Thymus (tissue), 14 donors: ENCODE measurements at places on chromosomes 16 and 17.
A peak's percentile ranks its signal among the peaks of the same experiment; 100 is the strongest.

- no peak for DNase-seq
Measured at GRCh38 chr17:77475016-77475976, 334.5 kb downstream of the SEC14L1 start.

GRCh38 chr16:1789643-1790045, 3.9 kb downstream of the IGFALS start:
- no peak for DNase-seq

GRCh38 chr16:2230376-2230775, 5.9 kb upstream of the DNASE1L2 start:
- DNase-seq = no peak

DNA sequence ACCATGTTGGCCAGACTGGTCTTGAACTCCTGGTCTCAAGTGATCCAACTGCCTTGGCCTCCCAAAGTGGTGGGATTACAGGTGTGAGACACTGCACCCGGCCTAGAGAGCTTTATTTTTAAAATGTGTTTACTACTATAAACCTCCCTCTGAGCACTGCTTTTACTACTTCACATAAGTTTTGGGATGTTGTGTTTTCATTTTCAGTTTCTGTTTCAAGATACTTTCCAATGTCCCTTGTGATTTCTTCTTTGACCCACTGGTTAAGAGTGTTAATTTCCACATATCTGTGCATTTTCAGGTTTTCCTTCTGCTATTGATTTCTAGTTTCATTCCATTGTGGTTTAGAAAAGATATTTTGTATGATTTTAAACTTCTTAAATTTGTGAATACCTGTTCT, 74.4 kb downstream of the NETO2 start:
- DNase-seq = no peak

DNA sequence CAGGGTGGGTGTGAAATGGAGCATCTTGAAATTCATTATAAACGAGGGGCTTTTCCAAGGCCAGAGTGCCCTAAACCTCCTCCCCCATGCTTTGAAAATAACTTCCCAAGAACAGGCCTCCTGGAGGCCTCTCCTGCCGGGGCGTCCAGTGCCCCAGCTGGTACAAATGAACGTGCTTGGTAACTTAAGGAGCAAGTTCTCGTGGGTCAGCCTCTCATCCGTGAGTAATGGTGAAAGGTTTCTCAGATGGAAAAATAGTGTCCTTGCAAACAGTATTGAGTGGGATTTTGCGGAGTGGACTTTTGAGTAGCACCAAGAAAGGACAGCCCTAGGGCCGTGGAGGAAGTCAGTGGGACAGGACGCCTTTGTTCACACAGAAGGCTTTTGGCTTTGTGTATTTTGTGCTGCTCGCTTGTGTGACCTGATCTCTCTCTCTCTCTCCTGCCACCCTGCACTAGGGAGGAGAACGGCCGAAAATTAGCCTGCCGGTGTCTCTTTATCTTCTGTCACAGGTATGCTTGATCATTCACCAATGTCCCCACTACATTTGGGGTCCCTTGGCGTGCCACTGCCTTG, 34.6 kb downstream of the CLEC16A start:
- no peak for DNase-seq

DNA sequence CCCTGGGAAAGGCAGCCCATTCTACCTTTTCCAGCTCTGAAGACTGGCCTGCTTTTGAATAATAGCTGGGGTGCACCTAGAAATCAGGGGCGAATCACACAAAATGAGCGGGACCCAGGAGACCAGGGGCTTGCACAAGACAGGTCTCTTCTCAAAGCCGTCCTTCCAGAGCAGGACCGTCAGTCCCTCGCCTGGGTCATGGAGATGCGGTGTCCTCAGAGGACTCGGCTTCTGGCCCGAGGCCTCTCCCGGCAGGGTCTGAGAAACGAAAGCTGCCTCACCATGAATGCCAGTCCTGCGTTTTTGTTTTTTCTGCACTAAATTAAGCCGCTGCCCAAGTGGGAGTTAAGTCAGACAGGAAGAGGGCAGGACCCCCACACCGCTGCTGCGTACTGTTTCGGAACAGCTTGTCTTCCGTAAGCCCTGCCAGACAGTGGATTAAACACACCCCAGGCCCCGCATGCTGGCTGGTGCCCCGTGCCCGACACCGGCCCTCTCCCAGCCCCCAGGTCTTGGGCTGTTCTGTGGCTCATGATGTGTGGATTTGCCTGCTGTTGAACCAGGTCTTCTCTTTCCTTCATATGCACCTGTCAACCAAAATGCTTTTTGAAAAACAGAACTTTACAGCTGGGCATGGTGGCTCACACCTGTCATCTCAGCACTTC, 142.1 kb upstream of the RPH3AL start:
- DNase-seq = no peak

DNA sequence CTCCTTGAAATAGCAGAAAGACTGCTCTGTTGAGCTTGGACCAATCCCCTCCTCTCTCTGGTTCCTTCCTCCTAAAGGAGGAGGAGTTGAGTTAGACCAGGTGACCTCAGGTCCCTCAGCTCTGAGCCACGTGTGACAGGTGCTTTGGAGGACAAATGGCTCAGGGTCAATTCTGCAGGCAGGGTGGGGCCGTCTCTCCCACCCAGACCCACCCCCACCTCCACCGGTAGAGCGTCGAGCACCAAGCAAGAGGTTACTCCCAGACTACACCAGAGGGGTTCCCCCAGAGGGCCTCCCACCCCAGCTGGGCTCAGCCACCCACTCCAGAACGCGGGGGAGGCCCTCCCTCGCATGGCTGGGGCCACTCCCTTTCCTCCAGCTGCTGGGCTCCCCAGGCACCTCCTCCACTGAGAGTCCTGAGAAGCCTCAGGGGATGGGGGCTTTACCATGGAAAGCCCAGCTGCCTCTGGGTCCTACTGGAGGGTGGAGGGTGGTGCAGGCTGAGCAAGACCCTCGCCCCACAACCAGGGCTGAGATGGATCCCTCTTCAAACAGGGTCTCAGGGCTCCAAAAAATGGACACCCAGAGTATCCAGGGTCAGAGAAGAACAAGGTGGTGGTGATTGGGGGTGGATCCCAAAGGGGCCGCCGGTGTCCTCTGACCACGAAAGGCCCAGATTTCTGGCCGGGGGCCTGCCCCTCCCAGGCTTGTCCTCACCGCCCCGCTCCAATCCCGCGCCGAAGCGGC, 7.6 kb downstream of the MYO1C start:
- DNase-seq = no peak

GRCh38 chr16:69393898-69394849, 8.4 kb upstream of the TERF2 start:
- DNase-seq = no peak

GRCh38 chr16:83470416-83470815, 337.4 kb upstream of the HSBP1 start:
- DNase-seq = no peak

DNA sequence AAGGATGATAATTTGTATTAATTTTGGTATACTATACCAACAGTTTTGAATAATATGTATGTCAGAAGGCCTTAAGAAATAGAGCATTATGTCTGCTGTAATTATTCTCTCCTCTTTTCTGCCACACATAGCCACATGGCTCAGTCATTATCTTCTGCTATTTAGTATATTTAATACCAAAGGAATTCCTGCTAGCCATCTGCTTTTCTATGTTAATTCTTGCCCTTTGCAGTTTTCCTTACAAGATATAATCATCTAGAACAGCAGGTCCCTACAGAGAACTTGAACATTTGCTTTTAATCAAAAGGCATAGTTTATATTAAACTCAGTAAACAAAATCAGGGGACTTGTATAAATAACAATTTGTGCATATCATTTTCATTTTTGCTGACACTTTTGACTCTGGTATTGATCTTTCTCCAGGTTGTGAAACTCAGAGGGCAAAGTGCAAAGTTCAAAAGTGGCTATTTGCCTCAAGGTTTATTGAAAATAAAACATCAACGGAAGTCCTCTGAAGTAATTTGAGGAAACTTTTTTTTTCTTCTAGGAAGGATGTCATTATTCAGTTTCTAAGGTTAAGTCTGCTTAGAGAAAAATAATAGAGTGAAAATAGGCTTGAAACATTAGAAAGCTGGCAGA, 702.0 kb downstream of the KCNJ2 start:
- DNase-seq = no peak

DNA sequence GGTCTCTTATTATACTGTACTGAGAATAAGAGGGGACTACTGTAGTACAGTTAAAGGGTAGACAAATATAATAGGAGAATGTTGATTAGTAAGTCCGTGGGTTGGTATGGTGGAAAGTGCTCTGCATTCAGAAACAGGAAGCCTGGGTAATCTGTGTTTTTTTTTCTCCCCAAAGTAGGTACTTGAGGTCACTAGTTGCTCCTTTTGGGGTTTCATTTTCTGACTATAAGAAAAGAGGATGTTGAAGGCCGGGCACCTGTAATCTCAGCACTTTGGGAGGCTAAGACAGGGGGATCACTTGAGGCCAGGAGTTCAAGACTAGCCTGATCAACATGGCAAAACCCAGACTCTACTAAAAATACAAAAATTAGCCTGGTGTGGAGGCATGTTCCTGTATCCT, 42.0 kb upstream of the MMD start:
- no peak for DNase-seq

DNA sequence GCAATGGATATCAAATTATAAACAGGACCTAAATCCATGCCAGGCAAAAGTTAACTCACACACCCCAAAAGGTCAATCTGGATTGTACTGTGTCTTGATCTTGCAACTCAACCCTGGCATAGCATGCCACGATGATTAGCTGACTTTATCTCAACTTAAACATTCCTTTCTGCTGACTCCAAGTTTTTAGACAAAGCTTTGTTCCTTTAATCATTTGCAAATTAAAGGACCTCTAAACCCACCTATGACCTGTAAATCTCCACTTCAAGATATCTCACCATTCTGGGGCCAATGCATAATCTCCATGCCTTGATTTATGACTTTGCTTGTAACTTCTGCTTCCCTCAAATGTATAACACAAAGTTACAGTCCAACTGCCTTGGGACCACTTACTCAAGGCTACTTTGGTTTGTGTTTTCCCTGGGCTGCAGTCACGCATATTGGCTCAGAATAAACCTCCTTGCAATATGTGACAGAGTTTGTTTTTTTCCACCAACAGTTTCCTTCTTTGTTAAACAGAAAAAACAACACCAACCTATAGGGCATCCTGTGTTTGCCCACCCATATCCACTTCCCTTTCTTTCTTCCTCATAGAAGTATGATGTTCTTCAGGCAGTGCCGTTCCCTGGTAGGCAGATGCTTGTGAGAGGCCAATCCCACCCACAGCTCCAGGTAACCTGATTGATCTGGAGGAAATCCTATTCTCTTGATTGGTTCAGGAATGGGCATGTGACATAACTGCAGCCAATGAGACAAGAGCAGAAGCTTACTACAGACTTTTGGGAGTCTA, 390.6 kb upstream of the ERCC4 start:
- DNase-seq = no peak

GRCh38 chr17:58330997-58331814, 2.6 kb upstream of the TSPOAP1 start:
- DNase-seq = peak; percentile 89

GRCh38 chr16:64950262-64950661, 171.6 kb downstream of the CDH11 start:
- DNase-seq = no peak

GRCh38 chr17:14268264-14268663, 31.6 kb upstream of the CDRT15 start:
- no peak for DNase-seq

DNA sequence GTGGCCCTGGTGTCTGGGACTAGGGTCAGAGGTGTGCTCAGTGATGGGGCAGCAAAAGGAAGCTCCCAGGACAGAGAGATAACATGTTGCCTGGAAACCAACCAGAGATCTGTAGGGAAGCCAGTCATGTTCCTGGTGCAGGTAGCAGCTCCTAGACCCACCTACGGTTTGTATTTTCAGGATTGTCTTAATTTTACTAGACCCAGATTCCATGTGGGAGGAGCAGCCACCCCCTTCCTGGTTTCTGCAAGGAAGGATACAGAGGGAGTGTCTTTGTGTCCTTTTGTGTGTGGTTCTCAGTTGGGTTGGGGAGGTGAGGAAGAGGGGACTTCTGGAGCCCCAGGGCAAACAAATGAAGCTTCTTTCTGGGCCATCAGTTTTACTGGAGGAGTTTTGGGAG, 53.9 kb downstream of the MGAT5B start:
- DNase-seq = no peak

- no peak for DNase-seq
Measured at GRCh38 chr17:39753514-39754160, 15.9 kb downstream of the GRB7 start.

GRCh38 chr17:75380750-75381149, 24.7 kb downstream of the GRB2 start:
- no peak for DNase-seq

DNA sequence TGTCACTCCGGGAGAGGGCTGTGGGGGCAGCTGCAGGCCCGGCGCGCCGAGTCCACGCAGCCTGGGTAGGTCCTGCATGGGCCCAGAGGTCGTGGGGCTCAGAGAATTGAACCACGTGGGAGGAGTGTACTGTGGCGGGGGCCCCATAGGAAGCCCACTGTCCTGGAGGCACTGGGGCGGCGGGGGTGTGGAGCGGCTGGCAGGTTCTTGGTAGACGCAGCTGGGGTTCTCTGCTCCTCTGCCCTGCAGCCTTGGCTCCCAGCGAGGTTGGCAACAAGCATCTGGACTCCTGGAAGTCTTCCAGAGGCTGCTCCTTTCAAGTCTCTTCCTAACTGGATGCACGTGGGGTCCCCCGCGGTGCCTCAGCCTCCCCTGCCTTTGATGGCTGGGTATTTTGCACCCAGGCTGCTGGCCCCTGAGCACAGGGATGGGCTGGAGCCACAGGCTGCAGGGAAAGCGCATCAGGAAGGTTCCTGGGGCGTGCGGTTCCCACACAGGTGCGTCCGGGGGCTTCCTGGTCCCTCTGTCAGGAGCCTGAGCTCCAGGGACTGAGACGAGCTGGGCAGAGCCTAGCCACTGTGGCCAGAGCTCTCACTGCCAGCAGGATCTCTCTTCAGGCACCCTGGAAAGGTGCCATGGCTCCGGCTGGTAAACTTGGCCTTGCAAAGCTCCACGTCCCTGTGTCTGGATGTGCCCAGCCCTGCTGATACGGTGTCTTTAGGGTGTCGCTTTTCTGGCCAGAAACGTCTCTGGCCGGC, 9.3 kb downstream of the KCTD5 start:
- DNase-seq = no peak

GRCh38 chr16:89423681-89424260, 66.6 kb downstream of the ANKRD11 start:
- no peak for DNase-seq

DNA sequence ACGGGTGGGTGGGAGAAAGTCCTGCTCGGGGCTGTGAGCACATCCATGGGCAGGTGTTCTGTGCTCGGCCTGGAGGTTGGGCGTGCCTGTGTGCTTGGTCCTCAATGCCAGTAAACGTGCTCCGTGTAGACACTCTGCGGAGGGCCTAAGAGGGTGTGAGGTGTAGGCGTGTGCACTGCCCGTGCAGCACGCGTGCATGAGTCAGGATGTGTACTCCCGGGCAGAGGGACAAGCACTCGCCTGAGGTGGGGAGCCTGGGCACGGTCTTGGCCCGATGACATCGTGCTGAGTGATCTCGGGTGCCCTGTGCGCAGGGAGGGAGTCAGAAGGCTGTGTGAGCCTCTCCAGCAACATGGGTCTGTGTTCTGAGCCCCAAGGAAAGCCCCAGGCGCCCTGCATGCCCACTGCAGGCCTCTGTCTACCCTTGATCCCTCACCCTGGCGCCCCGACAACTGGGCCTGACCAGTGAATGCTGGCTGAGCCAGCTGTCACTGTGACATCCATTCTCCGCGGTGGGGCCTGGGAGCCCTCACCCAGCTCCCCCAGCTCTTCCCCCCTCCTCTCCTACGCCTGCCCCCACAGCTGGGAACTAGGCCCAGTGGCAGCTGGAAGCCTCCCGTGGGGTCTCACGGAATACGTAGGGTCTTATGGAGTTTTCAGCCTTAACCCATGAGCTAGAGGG, 23.5 kb upstream of the NXPH3 start:
- DNase-seq = no peak

GRCh38 chr17:77210331-77210730, 69.6 kb downstream of the SEC14L1 start:
- DNase-seq = no peak

- no peak for DNase-seq
Measured at GRCh38 chr16:85313526-85314301, 201.4 kb upstream of the CIBAR2 start.
